ENCODE measurements at places on chromosomes 7 and 10.

DNA sequence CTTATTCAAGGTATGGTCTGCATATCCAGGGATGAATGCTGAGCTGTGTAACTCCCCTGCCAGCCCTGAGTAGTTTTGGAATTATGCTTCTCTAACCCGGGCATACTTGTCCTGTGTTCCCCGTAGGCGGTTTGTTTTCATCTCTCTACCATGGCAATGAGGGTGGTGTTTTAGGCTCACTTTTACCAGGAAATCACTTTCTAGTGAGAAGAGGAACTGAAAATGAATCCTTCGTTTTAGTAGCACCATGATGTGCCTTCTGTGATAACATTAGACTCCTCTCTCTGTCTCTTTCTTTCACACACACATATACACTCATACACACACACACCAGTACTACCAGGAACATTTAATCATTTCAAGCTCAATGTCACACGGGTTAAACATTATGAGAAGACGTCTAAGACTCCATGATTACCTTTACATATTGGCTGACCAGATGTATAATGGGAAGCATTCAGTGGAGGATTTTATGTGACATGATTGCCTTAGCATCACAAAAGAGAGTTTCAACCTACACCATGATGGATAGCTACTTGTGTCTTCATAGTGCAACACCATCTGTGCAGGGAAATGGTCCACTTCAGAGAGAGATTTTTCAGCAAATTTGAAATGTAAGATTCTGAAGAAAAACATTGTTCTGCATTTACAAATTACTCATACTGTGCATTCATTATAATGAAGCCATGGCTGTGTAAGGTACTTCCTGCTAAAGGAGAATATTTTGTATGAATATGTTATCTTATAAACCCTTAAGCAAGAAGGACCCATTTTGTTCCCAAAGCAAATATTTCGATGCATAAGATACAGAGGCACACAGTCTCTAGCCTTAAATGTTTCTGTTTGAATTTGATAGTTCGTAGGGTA is 31.0 kb upstream of the PFKP start:
- H3K27me3 ChIP-seq: no peaks in the 10 kb centered on the region
- H3K4me3 ChIP-seq: no peak overlapping the region
- H3K27ac ChIP-seq: no peak overlapping the region
- H3K36me3 ChIP-seq: no peaks in the 10 kb centered on the region
- H3K4me1 ChIP-seq: no peaks in the 10 kb centered on the region

- no peak overlapping the region for H3K4me3 ChIP-seq
- no peaks in the 10 kb centered on the region for H3K27me3 ChIP-seq
- no peak overlapping the region for H3K27ac ChIP-seq
- no peaks in the 10 kb centered on the region for H3K4me1 ChIP-seq
- H3K36me3 ChIP-seq: no peaks in the 10 kb centered on the region
- no peak for DNase-seq
Observed at GRCh38 chr10:3062502-3063186, 4.7 kb upstream of the PFKP start.

DNA sequence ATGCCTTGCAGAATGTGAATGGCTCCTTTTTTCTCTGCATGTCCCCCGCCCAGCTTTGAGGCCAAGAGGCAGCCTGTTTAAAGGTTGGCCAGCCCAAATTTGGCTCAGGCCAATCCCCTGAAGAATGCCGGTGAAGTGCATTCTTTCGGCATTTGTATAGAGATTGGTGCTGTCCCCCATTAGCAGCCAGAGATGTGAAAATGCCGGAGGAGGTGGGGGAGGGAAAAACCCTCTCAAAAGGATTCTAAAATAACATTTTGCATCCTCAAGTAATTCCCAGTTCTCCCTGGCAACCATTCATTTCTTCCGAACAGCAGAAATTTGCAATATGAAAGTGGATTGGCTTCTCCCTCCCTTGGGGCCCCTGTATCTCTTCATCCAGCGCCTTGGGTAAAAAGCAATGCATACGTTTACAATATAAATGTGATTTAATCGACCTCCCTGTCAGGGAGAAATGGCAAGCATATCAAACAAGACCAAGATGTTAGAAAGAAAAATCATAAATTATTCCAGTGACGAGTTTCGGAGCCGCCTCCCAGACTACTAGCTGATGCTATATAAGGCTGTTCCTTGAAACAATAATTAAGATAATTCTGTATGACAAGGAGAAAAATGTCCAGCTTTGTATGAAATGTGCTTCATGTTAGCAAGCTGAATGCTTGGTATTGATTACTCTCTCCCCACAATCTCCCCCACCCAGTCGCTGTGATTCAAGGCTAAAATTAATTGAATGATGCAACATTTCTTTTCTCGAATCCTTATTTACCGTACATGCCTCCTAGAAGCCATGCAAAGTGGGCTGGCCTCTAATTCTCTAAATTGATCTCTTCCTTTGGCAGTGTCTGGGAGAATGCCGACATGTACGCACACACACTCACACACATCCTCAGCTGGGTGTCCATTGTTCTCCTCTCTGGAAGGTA is 323.7 kb downstream of the RPS24 start:
- H3K4me1 ChIP-seq: peaks cover 1% of the 10 kb centered on the region
- H3K4me3 ChIP-seq: no peak overlapping the region
- peak; percentile 20 for DNase-seq

GRCh38 chr7:130400120-130400572 is 19.9 kb downstream of the CPA1 start:
- H3K27me3 ChIP-seq: no peaks in the 10 kb centered on the region
- no peak for DNase-seq
- H3K27ac ChIP-seq: no peak overlapping the region
- H3K4me3 ChIP-seq: no peak overlapping the region

DNA sequence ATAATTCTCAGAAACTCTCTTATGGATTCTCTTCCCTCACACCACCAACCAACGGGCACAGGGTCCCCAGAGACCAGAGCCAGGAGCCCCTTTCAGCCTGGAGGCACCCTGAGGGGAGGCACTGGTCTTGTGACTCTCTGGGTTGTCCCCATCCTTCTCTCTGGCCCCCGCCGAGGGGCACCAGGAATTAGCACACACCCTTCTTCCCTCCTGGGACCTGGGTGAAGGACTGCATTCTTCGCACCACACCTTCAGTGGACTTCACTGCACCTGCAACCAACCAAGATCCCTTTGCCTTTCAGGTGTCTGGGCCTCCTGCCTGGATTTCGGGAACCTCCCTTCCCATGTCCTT is 22.1 kb downstream of the PLAC9 start:
- no peak overlapping the region for H3K4me3 ChIP-seq
- no peak overlapping the region for H3K27ac ChIP-seq
- no peaks in the 10 kb centered on the region for H3K27me3 ChIP-seq

GRCh38 chr7:28955718-28956607 is 2.2 kb downstream of the TRIL start:
- peak overlapping the region; percentile 45 for H3K4me3 ChIP-seq
- peaks cover 2% of the 10 kb centered on the region for H3K4me1 ChIP-seq
- H3K27ac ChIP-seq: no peak overlapping the region
- no peaks in the 10 kb centered on the region for H3K36me3 ChIP-seq

DNA sequence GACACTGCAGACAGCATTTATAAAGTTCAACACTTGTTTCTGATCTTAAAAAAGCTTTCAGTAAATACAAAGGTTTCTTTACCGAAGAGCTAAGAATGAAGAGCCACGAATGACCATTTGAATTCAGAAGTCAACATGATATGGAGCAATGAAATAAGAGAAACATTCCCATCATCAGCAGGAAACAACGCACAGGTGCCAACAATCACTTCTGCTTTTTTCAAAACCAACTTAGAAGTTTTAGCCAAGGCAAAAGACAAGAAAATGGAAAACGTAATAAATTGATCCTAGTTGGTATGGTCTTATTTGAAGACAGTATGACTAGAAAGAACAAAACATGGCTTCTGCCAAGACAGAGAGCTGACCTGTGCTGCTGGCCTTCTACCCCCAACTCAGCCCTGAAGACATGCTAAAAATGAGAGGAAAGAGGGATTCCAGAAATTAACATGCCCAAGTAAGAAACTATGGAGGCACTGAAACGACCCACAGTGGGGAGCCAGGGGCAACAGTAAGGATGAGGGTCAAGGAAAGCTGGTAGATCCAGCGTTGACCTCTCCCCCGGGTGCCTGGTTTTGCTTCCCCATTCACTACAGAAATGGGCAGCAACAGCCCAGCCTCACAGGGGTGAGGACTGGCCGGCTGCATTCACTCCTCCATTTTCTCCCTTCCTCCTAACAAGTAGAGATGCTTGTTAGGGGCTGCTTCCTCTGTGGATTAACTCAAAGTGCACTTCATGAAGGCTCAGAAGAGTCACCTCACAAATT is 30.1 kb downstream of the VPS41 start:
- H3K27me3 ChIP-seq: no peaks in the 10 kb centered on the region
- H3K27ac ChIP-seq: no peak overlapping the region

DNA sequence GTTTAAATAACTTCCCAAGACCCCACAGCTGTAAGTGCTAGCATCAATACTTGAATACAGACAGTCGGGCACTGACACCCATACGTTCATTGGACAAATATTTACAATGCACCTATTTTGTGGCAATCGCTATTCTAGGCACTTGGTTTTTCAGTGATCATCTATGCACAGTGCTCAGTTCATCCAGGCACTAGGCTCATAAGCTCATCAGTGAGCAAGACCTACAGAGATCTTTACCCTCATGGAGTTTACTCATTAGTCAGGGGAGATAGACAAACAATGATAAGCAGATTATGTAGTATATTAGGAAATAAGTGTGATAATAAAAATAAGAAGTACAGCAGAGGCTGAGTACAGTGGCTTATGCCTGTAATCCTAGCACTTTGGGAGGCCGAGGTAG is 7.6 kb upstream of the DHTKD1 start:
- DNase-seq: no peak
- no peaks in the 10 kb centered on the region for H3K4me1 ChIP-seq
- no peaks in the 10 kb centered on the region for H3K27me3 ChIP-seq
- no peak overlapping the region for H3K4me3 ChIP-seq

GRCh38 chr7:42913591-42913990 is 1.7 kb upstream of the C7orf25 start:
- H3K36me3 ChIP-seq: no peaks in the 10 kb centered on the region
- no peak overlapping the region for H3K4me3 ChIP-seq
- no peak for DNase-seq
- no peak overlapping the region for H3K27ac ChIP-seq
- no peaks in the 10 kb centered on the region for H3K27me3 ChIP-seq

DNA sequence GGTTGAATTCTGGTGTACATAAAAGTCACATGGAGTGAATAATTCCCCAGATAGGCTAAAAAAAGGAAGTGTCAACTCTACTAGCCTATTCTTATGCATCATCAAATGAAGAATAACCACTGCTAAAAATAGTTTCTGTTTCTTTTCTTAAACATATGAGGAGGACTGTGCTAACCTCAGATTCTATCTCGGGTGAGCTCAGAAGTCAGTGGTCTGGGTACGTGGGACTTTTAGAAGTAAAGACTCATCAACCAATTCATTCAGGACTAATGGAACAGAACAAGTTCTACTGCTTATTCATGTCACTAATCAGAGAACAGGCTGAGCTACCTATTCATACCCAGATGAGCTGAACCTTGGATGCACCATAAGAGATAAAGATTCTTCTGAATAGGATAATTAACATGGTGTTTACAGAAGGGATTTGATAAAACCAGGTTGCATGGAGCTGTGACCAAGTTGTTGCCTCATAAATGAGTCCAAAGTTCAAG is 9.5 kb upstream of the ASAH2 start:
- H3K27me3 ChIP-seq: no peaks in the 10 kb centered on the region
- H3K4me1 ChIP-seq: peaks cover 1% of the 10 kb centered on the region
- no peak overlapping the region for H3K4me3 ChIP-seq
- H3K27ac ChIP-seq: no peak overlapping the region
- DNase-seq: no peak
- H3K36me3 ChIP-seq: no peaks in the 10 kb centered on the region

DNA sequence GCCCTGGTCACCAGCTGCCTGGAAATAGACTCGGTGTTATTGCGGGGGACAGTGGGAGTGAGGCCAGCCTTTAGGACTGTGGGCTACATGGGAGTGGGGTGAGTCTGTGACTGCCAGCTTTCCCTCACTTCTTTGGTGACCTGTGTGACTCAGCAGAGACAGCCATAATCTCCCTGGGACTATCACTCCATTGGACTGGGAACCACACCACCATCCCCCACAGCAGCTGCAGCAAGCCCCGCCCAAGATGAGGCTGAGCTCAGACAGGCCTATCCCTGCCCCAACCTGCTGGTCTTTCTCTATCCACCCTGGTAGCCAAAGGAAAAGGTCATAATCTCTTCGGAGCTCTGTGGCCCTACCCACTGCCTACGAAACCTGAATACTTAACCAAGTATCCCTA is 263.2 kb downstream of the FZD1 start:
- DNase-seq: no peak
- no peaks in the 10 kb centered on the region for H3K36me3 ChIP-seq
- no peak overlapping the region for H3K27ac ChIP-seq
- no peak overlapping the region for H3K4me3 ChIP-seq
- no peaks in the 10 kb centered on the region for H3K4me1 ChIP-seq

DNA sequence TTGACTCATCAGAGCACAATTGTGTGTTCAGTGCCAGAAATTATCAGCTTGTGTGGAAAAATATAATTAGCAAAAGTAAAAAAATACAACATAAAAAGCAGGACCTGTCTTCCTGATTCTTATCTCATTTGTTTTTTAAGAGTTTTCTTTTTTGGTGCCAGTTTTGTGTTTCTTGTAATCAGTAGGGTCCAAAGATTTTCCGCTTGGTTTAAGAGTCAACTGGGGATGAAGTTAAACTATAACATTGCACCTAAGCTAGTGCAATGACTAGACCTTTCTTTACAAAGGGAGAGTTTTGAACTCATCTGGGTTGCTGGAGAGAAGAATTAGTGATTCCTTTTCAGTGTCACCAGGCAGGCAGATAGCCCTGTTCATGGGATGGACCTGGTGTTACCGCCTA is 113.4 kb downstream of the PLPP4 start:
- DNase-seq: no peak
- no peak overlapping the region for H3K27ac ChIP-seq
- H3K36me3 ChIP-seq: no peaks in the 10 kb centered on the region
- H3K4me3 ChIP-seq: no peak overlapping the region
- no peaks in the 10 kb centered on the region for H3K4me1 ChIP-seq

GRCh38 chr10:45294681-45295080 is 20.7 kb downstream of the OR13A1 start:
- H3K4me3 ChIP-seq: no peak overlapping the region
- no peaks in the 10 kb centered on the region for H3K4me1 ChIP-seq
- H3K27ac ChIP-seq: no peak overlapping the region
- H3K36me3 ChIP-seq: no peaks in the 10 kb centered on the region
- H3K27me3 ChIP-seq: no peaks in the 10 kb centered on the region

GRCh38 chr7:36682102-36682501 is 42.2 kb downstream of the AOAH start:
- H3K36me3 ChIP-seq: no peaks in the 10 kb centered on the region
- H3K27ac ChIP-seq: no peak overlapping the region
- H3K27me3 ChIP-seq: no peaks in the 10 kb centered on the region
- H3K4me3 ChIP-seq: no peak overlapping the region
